Bronchial epithelial cell (primary cell): ENCODE measurements at places on chromosomes 3 and 15. TPM values are rescaled to one million over a fixed set of nuclear protein-coding genes. Genes with fewer than 3 reads are reported as not detected.

DLL4 gene
- total RNA-seq, result 0.13 TPM in 1 of 2 replicates, not detected in the other

MAP1A gene
- 0.13 and 0.26 TPM in 2 replicates for total RNA-seq

STAC gene
- total RNA-seq, result 0.51 and 1.1 TPM in 2 replicates

ACVR2B gene
- 1.9 and 4.5 TPM in 2 replicates for total RNA-seq

SPESP1 gene
- total RNA-seq, result 3.8 and 4.2 TPM in 2 replicates

TRH gene
- total RNA-seq, result not detected in 2 replicates

MCF2L2 gene
- total RNA-seq, result 0.26 TPM in 2 replicates

SOX14 gene
- total RNA-seq, result not detected in 2 replicates

LYZL4 gene
- total RNA-seq, result not detected in 2 replicates

ZBED2 gene
- total RNA-seq, result 6.3 and 8.2 TPM in 2 replicates

HIGD1A gene
- total RNA-seq, result 219 and 291 TPM in 2 replicates

B3GALNT1 gene
- 7.2 and 7.4 TPM in 2 replicates for total RNA-seq

C3orf80 gene
- 0.13 TPM in 1 of 2 replicates, not detected in the other for total RNA-seq

SLC22A13 gene
- 0.77 and 0.79 TPM in 2 replicates for total RNA-seq

- no peak for DNase-seq
Measured at GRCh38 chr3:115761927-115762305, 138.6 kb downstream of the GAP43 start.

- no peak for DNase-seq
Measured at GRCh38 chr15:63634154-63634553, 37.0 kb downstream of the FBXL22 start.

- no peak for DNase-seq
Measured at GRCh38 chr3:171986176-171986575, 53.2 kb upstream of the FNDC3B start.

DNA sequence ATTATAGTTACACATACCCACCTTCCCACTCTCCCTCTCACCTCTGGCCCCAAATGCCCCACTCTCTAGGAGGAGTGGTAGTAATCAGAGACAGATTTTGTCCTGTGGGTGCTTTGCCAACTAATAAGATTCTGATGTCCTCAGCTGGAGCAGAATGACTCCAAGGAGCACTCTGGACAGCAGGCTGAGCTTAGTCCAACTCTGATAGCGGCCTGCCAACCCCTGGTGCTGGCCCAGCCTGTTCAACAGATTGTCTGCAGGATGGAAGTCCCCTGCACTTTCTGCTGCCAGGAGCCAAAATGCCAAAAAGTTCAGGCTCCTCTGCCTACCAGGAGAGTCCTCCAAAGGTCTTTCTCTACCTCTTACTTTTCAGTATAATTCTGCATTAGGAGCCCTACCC is 160.5 kb upstream of the UMPS start:
- no peak for DNase-seq

- DNase-seq, result peak; percentile 17
Measured at GRCh38 chr3:76369170-76369569, 583.8 kb upstream of the ZNF717 start.

DNA sequence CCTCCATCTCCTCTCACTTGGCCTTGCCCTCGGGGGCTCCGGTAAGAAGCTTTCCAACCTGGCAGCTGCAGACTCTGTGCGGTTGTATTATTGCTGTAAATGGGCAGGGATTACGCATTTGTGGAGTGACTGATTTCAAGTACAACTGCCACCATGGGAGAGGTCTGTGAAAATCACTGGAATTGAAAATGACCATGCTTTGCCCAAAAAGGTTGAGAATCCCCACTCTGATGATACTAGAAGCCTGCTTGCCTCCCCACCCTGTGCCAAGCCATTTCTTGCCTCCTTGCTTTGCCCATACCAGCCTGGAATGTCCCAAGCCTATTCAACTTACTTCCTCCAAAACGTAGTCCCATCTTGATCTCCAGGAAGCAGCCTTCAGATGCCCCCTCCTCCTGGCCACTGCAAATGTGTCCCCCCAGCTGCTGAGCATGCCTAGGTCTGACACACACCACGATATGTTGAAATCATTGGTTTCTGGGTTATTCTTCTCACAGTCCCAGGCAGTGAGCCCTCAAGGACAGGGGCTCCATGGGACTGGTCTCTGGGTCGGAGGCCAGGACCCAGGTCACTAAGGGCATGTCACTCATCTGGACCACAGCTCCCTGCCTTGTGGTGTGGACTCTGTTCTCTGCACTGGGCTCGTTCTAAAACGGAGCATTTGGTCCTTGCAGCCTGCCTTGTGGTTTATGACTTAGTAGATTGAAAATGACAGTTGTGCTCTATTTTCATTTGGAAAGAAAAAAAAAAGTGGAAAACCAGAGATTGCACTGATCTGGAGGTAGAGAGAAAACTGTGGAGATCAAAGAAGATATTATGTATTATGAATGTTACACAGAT is 42.9 kb downstream of the SMAD3 start:
- no peak for DNase-seq

- DNase-seq, result peak; percentile 76
Measured at GRCh38 chr3:156910022-156910421, 83.9 kb downstream of the LEKR1 start.

DNA sequence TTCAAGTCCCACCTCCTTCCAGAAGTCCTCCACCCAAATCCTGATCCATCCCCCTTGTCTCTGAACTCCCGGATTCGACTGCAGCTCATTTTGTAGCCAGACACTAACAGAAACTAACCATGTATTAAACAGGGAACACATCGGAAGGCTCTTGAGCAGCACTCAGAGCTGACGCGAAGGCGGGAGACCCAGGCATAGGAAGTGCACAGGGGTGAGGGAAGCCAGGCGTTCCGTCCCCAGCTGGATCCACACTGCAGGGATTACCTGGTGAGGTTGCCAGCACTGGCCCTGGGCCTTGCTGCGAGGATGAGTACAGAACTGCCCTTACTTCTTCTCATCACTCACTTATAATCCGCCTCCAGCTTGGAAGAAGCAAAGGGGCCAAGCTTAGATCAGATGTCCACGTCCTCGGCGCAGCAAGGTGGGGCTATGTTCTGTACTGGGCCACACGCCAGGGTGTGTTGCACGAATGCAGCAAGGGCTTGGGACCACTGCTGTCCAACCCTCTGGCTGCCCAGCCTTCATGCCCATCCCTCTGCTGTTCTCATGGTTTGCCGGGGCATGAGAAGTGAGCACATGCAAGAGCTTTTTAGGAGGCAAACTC is 124.2 kb upstream of the SMAD3 start:
- DNase-seq, result no peak

DNA sequence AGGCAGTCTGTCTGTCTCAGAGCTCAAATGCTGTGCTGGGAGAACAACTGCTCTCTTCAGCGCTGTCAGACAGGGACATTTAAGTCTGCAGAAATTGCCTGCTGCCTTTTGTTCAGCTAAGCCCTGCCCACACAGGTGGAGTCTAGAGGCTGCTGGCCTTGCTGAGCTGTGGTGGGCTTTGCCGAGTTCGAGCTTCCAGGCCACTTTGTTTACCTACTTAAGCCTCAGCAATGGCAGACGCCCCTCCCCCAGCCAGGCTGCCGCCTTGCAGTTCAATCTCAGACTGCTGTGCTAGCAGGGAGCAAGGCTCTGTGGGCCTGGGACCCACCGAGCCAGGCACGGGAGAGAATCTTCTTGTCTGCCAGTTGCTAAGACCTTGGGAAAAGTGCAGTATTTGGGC is 25.0 kb upstream of the RPP14 start:
- DNase-seq, result no peak

GRCh38 chr3:194275291-194275690 is 75.8 kb downstream of the CPN2 start:
- no peak for DNase-seq

GRCh38 chr3:72058493-72059081 is 273.6 kb upstream of the PROK2 start:
- no peak for DNase-seq

DNA sequence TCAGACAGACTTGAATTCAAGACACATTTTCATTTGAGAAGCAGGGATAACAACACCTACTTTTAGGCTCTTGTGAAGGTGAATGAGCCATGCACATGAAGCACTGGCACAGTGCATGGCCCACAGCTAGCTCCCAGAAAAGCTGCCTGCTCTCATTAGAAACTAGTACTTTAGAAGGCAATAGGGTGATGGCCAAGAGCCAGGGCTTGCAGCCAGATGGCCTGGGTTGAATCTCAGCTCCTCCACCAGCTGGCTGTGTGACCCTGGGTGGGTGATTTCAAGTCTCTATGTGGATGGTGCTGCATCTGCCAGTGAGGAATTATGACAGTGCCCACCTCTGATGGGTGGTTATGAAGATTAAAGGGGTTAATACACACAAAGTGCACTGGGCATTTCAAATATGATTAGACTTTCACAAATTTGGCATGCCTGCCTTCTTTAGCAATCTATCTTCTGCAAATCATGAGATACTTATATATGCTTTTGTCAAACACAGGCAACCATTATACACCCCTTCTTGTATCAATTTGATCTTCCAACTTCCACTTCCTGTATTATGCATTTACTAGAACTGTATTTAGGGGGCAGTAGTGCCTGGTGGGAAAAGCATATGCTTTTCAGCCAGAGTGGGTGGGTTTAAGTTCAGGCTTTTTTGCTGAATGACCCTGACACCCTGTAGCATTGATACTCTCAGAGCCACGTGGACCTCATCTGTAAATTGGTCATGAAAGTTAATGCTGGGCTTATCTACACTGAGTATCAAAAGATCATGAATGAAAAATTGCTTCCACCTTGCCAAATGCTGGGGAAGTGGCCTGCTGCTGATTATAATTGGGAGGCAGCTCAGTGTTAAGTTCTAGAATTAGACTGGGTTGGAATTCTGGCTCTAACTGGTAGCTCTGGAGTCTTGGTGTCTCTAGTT is 34.7 kb upstream of the RBP1 start:
- DNase-seq, result no peak

DNA sequence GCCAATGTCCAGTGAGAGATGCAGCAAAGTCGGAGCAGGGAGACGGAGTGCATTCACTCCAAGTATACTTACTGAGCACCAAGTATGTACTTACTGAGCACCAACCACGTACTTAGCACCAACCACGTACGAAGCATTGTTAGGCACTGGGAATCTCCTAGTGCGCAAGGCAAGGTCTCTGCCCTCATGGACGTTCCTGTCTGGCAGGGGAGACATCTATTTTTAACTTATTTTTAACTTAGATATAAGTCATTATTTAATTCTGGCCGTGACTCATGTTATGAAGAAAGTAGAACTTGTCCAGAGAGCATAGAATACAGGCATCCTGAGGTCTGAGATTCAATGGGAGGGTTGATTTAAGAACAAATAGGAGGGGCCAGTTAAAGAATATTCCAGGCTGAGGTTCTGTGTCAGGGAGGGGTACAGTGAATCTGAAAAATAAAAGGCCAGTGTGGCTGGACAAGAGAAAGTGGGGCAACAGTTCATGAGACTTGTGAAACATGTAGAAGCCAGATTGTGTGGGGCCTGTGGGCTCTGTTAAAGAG is 9.3 kb upstream of the LRRC31 start:
- no peak for DNase-seq

- DNase-seq, result no peak
Measured at GRCh38 chr3:113985541-113985940, 37.7 kb downstream of the ZDHHC23 start.

DNA sequence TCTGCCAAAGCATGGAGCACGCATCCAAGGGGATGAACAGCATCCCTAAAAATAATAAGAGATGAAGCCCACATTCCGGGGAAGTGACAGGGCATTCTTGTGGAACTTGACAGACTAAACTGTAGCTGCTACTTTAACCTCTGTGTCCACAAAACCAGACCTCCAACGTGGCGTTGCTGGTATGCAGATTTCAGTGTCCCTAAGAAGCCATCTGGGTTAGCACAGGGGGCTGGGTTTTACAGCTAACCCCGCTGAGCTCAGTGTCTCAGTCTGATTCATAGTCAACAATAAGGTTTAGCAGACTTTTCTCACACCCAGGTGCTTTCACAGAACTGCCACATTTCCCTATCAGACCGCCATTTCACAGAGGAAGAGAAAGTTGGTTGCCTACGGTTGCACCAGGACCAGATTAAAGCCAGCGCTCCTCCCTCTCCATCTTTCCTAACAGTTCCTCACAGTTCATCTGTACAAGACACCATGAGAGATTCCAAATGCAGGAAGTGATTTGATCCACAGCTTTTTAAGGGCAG is 61.6 kb upstream of the CTDSPL start:
- DNase-seq, result no peak

GRCh38 chr15:33190539-33190938 is 4.0 kb downstream of the FMN1 start:
- DNase-seq, result no peak

DNA sequence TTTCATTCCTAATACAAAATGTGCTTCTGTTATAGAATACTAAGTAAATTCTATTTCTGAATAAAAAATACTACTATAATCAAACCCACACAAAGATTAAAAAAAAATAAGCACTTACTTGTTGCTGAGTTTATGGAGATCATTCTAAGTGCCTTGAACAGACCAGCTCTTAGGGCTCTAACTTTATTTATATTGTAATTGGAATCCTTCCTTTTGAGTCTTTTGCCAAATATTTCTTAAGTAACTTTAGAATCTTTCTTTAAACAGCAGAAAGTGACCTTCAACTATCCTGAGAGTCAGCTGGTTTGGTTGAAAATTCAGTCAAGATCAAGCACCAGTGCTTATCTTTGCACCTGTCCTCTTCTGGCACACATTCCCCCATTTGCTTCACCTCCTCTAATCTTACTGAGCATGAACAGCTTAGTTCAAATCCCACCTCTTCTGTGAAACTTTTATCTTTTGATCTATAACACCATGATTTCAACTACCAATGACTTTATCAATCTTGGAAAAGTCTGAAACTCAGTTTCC is 149.3 kb downstream of the VPS13C start:
- no peak for DNase-seq

GRCh38 chr3:129106320-129106719 is 15.3 kb downstream of the RAB43 start:
- DNase-seq, result no peak

DNA sequence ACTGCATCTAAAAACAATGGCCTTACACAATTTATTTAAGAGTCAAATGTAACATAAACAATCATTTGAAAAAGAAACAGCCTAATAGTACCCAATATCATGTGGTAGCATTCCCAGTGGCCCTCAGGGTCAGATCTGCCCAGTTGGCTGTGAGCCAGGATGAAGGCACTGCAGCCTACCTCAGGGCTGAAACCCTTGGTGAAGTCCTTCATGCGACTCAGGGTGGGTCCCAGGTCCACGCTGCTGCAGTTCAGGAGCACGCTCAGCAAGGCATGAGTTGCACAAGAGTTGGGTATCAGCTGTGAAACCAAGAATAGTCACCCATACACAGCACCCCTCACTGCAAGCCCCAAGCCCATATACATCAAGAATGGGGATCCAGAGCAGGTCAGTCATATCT is 37.1 kb downstream of the SEMA3G start:
- DNase-seq, result no peak

- DNase-seq, result peak; percentile 36
Measured at GRCh38 chr3:103127737-103128136, 692.9 kb downstream of the ZPLD1 start.

DNA sequence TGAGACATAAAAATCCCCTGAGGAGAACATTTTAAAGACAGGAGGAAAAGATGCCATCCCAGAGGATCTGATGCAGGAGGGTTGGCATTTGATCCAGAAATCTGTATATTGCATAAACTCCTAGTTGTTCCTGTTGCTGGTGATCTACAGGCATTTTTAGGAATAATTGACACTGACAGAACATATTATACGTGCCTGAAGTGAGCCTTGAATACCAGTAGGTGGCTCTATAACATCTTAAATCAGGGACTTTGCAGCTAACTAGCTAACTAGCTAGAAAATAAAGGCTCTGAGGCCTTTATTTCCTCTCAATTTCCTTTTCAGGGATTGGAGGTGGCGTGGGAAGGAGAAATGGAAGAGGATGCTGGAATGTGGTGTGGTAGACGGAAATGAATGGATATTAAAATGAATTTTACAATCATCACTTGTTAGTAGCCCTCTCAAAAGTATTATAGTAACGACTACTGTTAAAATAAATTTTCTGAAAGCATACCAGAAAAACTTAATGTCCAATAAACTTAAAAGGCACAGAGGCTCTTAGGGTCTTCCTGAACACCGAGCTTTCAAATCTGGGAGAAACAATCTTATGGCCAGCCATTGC is 73.8 kb upstream of the ZBED2 start:
- peak; percentile 67 for DNase-seq
